NCI-H2029 treated with DMSO at 0.1 percent for 48 hours (cell line): ENCODE measurements at places on chromosomes 5 and 9.

- no peak for DNase-seq
Measured at GRCh38 chr9:120609636-120610035, 29.7 kb upstream of the CDK5RAP2 start.

DNA sequence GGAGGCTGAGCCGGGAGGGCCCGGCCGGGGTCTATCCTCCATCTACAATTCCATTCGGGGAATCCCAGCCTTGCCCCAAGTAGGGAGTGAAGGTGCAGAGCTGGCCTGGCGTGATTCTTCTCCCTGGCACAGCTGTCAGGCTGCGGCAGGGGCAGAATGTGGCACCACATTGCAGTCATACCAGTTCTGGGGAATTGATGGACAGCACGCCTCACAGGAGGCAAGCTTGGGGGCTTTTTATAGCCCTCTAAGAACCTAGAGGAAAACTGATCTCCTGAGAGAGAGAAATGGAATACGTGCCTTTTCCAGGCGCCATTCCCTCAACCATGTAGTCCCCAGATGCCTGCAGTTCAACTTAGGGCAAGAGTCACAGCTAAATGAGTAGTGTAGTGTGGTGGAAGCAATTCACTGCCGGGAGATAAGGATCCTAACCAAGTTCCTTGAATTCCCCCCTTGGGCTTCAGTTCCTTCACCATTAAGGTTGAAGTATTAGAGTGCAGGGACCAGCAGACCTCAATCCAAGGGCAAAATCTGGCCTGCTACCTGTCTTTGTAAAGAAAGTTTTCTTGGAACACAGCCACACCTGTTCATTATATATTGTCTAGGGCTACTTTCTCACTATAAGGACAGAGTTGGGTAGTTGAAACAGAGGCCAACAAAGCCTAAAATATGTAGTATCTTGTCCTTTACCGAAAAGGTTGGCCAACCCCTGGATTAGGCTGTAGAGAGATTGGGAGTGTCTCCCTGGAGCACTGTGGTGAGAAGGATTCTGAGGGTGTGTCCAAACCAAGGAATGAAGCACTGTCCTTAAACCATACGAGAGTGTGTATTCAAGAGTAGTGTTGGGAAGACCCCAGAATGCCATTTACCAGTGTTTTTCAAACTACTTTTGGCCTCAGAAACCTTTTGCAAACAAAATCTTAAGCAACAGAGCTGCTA lies 10.6 kb downstream of the AFAP1L1 start:
- no peak for DNase-seq

GRCh38 chr5:86664173-86664572 lies 46.4 kb downstream of the COX7C start:
- DNase-seq, result no peak

GRCh38 chr9:132784286-132784830 lies 93.7 kb downstream of the AK8 start:
- DNase-seq, result no peak

DNA sequence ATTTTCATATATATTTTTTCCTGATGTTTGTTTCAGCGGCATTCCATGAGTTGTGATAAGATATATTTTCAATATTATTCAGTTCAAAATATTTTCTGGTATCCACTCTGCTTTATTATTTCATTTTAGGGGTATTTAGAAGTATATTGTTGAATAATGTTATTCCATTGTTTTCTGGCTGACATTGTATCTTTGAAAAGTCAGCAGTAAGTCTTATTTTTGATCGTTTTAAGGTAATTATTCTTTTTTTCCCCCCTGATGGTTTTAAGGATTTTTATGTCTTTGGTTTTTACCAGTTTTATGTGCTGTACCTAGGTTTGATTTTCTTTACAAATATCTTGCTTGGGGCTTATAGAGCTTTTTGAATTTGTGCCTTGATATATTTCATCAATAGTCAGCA lies 6.6 kb upstream of the GLRA1 start:
- DNase-seq, result no peak

- no peak for DNase-seq
Measured at GRCh38 chr9:94919376-94920098, 193.0 kb downstream of the AOPEP start.

DNA sequence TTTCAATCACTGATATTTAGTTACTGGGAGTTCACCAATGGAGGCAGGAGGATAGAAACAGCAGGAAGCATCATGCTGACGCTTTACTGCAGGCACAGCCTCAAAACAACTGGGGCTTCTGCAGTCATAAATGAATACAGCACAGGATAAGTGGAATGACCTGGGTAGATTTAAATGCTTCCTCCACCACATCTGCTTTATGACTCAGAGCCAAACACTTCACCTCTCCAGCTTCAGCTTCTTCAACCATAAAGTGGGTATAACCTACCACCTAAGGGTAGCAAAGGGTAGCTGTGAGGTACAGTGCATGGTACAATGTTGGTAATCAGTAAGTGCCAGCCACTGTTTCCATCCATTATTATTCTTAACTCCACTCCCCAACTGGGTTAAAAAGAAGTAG lies 28.4 kb downstream of the RASEF start:
- peak; percentile 72 for DNase-seq

GRCh38 chr9:37575001-37575400 lies 1.2 kb downstream of the FBXO10 start:
- no peak for DNase-seq

DNA sequence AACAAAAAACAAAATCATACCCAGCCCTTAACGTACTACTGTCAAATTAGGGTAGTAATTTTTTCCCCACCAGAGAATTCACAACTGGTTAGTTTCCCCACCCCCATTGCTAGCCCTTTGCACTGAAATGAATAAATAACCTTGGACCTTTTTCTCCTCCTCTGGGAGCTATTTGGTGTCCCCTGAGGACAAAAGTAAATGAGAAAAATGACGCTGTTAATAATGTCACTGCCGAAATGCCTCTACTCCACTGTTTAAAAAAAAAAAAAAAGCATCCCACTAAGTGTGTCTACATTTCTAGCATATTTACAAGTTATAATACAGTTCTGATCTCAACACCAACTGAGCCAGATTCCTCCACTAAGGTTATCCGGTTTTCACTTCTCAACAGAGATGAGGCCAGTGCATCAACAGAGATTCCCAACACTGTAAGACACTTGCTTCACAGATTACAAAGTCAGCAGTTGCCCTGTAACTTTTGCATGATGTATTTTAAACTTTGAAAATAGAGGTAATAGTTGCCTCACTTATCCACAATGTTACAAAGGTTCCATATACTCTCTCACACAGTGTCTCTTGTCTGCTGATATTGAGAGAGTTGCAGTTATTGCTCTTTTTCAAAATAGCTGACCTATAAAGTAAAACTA lies 5.1 kb upstream of the NFIB start:
- DNase-seq, result no peak

DNA sequence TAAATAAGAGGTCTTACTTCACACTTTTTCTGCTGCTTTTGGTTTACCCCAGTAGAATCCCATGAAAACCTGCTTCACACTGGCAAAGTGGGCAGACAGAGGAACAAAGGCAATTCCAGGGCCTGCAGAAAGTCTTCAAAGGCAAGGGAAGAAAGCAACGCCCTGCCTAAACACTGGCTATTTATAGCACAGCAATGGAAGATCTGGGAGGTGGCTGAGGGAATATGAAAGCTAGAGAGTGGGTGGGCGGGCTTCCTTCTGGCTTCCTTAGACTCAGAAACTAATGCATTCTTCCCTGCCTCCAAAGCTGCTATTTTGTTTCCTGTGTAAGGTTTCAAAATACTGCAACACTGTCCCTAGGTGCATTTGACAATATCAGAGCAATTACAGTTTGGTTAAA lies 46.8 kb downstream of the ELAVL2 start:
- no peak for DNase-seq

GRCh38 chr5:132816554-132816953 lies 3.5 kb downstream of the SOWAHA start:
- DNase-seq, result no peak

DNA sequence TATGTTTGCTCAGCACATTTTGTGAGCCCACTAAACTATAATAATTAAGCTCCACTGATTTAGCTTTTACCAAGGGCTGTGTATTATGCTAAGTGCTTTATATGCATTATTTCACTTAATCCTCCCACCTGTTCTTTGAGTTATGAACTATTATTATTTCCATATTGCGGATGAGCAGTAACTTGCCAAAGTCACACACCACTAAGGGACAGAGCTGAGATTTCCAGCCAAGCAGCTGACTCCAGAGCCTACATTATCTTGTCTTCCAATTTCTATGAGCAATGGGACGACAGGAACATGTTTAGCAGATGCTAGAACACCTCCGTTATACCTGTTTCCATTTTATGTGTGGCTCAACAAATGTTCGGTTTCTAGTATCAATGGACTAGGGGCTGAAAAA lies 237.5 kb upstream of the PANK3 start:
- DNase-seq, result no peak

DNA sequence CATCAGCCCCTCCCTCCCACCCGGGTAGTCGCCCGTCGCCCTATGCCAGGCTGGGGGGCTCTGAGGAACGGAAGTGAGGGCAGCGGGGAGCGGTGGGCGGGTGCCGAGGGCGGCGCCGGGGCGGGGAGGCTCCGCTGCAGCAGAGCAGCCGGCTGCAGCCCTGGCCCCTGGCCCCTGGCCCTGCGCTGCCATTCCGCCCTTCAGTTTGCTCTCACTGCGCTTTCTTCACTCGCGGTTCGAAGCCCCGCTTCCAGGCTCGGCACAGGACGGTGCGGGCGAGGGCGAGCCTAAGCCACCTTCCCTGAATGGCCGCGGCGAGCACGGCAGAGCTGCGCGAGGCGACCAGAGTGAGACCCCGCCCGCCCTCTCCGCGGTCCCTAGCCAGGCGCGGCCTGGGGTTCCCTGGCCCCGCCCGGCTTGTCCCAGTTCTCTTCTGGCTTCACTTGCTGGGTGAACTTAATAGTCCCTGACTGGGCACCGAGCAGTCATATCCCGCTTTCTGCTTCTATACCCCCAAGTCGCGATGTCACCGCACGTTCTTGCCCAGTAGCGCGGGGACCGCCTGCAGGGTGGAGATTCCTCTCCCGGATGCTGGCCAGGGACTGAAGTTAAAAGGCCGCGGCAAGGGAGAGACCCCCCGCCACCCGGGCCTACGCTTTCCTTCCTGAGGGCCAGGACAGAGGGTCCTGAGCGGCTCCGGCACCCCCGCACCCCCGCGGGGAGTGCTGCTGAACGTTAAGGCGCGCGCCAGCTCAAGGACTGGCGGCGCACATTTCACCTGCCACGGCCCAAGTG lies 623 bp upstream of the TRIM36 start:
- DNase-seq, result no peak

DNA sequence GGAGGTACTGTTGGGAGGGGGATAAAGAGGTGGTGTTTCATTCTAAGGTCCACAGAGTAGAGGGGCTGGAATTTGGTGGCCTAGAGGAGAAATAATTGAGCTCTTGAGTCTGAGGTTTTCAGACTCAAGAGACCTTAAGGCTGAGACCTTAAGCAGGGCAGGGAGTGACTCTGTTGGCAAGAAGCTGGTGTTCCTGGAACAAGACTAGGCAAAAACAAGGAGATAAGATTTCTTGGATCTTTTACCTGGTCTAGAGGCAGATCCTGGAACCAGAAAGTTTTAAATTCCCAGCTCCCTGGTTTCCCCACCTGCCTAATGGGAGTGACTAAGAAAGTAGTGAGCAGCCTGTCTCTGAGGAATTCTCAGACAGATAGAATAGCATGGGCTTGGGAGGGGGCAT lies 4.1 kb upstream of the CCL21 start:
- no peak for DNase-seq

DNA sequence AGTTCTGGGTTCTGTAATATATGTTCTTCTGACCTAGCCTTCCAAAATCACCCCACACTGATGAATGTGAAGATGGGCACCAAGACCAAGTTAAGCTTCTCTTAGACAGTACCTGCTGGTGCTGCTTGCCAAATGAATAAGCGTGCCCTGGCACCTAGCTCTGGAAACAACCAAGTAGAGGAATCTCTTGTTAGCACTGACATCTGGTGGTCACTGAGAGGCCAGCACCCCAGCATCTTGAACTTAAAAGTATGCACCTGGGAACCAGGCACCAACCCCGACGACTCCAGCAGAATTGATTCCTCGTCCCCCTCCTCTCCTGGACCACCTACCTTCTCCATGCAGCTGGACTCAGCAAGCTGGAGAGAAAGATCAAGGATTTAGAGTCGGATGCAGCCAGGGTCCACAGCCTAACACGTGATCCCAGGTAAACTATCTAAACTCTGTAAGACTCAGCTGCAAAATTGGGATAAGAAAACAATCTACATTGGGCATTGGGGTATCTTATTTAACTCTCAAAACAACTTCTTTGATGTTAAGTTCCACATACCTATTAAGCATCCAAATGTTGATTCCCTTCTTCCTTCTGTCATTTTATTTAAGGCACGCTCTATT lies 89.8 kb downstream of the SLC1A3 start:
- no peak for DNase-seq

GRCh38 chr5:42807722-42808447 lies 3.8 kb downstream of the SELENOP start:
- DNase-seq, result no peak

DNA sequence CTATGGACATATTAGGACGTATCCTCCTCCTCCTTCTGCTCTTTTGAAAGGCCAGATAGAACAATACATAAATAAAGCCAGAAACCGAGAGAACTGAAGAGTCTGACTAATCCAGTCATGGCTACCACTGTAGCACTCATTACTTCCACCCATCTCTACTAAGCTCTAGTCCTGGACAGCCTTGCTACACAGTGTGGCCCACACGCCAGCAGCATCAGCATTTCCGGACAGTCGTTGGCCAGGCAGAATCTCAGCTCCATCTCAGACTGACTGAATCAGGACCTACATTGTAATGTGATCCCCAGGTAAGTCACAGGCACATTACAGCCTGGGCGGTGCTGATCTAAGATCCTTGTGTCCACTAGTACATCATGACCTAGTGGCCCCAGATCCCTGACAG lies 182.9 kb downstream of the DRD1 start:
- no peak for DNase-seq

DNA sequence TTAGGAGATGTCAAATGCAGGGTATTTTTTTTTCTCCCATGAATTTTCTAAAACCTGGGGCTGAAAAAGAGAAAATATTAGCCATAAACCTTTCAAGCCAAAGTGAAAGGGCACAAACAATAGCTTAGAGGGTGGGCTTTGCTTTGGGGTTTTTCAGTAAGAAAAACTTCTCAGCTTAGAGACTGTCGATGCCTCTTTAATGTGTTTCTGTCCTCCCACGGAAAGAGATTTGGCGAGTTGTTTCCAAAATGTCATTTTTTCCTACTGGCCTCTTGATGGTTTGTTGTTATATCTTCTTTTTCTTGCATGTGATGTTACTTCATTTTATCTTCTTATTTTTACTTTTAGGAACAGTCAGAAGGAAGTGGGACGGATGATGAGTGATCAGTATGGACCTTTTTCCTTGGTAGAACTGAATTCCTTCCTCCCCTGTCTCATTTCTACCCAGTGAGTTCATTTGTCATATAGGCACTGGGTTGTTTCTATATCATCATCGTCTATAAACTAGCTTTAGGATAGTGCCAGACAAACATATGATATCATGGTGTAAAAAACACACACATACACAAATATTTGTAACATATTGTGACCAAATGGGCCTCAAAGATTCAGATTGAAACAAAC lies 177.3 kb downstream of the SMARCA2 start:
- no peak for DNase-seq

DNA sequence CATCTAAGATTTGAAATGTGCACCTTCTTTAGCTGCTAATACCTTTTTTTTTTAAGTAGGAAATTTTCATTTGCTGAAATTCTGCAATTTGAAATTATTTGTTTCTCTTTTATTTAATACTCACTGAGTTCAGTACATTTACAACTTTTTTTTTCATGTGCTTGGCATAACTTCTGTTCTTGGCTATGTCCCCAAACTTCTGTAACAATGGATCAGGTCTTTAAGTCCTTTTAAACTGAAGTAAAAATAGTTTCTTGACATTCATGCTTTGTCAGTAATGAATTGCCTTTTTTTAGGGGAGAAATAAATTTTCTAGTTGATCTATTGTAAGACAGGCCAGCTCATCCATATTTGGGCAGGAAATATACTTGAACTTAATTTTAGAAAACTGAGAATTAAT lies 41.5 kb downstream of the EDIL3 start:
- no peak for DNase-seq
